Upper lobe of right lung (tissue), 1 donor: ENCODE measurements at places on chromosomes 12 and 14. TPM values are rescaled to one million over a fixed set of nuclear protein-coding genes. Genes with fewer than 3 reads are reported as not detected.

GRCh38 chr12:69007855-69008351, 74.9 kb upstream of the CPM start:
- DNase-seq: no peak
- H3K4me3 ChIP-seq: no peak overlapping the region

DNA sequence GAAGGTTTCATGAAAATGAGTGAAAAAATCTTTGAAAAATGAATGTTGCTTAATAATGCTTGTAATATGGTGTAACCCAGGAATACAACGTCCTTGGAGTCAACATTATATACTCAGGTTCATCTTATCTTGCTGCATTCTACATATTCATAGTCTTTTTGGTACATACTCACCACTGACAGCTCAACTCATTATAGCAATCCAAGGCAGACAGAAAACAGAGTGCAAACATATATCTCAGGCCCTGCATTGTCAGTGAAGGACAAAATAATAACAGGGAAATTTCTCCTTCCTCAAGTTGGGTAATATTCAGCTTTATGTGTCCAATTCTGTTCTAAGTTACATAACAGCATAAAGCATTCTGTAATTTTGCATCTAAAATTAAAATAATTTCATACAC, 1353.0 kb upstream of the SEL1L start:
- H3K27me3 ChIP-seq: no peaks in the 10 kb centered on the region
- DNase-seq: no peak
- H3K36me3 ChIP-seq: no peaks in the 10 kb centered on the region

SPX gene
- 1.7 TPM for total RNA-seq

KRT6C gene
- not detected for total RNA-seq

- no peaks in the 10 kb centered on the region for H3K4me1 ChIP-seq
- H3K36me3 ChIP-seq: no peaks in the 10 kb centered on the region
- DNase-seq: no peak
- no peaks in the 10 kb centered on the region for H3K27me3 ChIP-seq
- no peak overlapping the region for H3K4me3 ChIP-seq
- H3K27ac ChIP-seq: no peak overlapping the region
Observed at GRCh38 chr14:50783563-50783962, 47.4 kb downstream of the NIN start.
